ENCODE measurements at places on chromosomes 4 and X. TPM values are rescaled to one million over a fixed set of nuclear protein-coding genes. Genes with fewer than 3 reads are reported as not detected.

The GYG2 gene
- 0.08 TPM for polyA plus RNA-seq

The C4orf51 gene
- not detected for polyA plus RNA-seq

The MGARP gene
- 0.58 TPM for polyA plus RNA-seq

The TMPRSS11F gene
- polyA plus RNA-seq = 3.1 TPM

The TACR3 gene
- not detected for polyA plus RNA-seq

The PHKA2 gene
- polyA plus RNA-seq = 15.2 TPM

The SPANXA2 gene
- not detected for polyA plus RNA-seq

The RBMX2 gene
- 22.3 TPM for polyA plus RNA-seq

The AVPR2 gene
- polyA plus RNA-seq = not detected

The SLC4A4 gene
- polyA plus RNA-seq = 0.33 TPM

- DNase-seq = no peak
- H3K36me3 ChIP-seq = no peaks in the 10 kb centered on the region
- H3K27ac ChIP-seq = no peak overlapping the region
- no peak overlapping the region for H3K4me3 ChIP-seq
Observed at GRCh38 chrX:156002507-156002906, 5.0 kb downstream of the IL9R start.

- no peak overlapping the region for H3K4me3 ChIP-seq
- H3K27me3 ChIP-seq = no peaks in the 10 kb centered on the region
- peaks cover 48% of the 10 kb centered on the region for H3K4me1 ChIP-seq
Observed at GRCh38 chr4:128603081-128603480, 206.4 kb upstream of the JADE1 start.

DNA sequence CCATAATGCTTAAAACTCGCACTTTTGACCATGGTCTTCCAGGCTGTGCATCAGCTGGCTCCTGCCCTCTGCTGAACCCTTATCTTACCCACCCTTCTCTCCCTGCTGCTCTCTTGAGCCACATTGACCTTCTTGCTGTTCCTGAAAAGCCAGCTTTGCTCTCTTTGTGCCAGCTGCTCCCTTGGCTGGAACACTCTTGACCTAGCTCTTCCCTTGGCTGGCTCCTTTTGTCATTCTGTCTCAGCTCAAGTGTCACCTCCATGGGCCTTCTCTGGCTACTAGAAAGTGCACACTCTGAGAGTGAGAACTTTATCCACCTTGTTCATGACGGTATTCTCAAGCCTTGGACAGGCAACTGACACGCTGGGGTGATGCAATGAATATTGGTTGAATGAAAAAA is 112.1 kb downstream of the MGST2 start:
- H3K4me1 ChIP-seq = no peaks in the 10 kb centered on the region
- DNase-seq = no peak

DNA sequence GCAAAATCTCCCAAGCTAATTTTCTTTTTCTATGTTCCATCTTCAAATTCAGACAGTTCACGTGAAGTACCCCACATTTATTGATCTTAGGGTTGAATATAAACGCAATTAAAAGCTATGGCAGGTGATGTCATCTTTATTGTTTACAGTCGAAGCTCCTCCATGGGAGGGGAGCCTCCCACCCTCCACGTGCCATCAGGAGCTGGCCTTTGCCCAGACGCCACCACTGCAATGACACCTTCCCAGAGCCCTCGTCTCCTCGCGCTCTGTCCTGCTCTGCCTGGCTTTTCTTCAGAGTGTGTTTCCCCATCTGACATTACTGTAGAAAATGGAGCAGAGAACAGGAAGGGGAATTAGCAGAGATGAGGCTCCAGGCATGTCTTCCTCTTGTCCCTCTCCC is 18.8 kb upstream of the CYP4V2 start:
- no peak overlapping the region for H3K27ac ChIP-seq
- no peak overlapping the region for H3K4me3 ChIP-seq
- no peaks in the 10 kb centered on the region for H3K36me3 ChIP-seq
- H3K4me1 ChIP-seq = no peaks in the 10 kb centered on the region

DNA sequence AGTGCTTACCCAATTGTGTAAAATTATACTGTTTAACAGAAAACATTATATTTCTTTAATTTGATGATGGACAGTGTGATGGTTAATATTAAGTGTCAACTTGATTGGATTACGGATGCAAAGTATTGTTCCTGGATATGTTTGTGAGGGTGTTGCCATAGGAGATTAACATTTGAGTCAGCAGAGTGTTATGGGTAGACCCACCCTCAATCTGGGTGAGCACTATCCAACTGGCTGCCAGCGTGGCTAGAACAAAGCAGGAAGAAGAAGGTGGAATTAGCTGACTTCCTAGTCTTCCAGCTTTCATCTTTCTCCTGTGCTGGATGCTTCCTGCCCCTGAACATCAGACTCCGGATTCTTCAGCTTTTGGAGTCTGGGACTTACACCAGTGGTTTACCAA is 42.1 kb downstream of the HS6ST2 start:
- no peaks in the 10 kb centered on the region for H3K27me3 ChIP-seq
- no peak overlapping the region for H3K27ac ChIP-seq
- no peaks in the 10 kb centered on the region for H3K4me1 ChIP-seq
- no peak for DNase-seq
- H3K4me3 ChIP-seq = no peak overlapping the region

DNA sequence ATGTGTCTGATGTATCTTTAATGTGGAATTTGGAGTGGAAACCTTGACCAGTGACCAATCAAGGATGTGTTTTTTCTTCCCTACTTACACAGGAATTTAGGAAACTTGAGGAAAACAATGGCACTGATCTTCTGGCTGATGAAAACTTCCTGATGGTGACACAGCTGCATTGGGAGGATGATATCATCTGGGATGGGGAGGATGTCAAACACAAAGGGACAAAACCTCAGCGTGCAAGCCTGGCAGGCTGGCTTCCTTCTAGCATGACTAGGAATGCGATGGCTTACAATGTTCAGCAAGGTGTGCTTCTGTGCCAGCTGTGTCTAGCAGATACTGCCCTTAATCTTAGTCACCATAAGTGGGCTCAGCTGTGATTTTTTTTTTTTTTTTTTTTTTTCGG is 12.6 kb downstream of the TAF1 start:
- DNase-seq = no peak
- H3K27ac ChIP-seq = no peak overlapping the region
- no peak overlapping the region for H3K4me3 ChIP-seq

DNA sequence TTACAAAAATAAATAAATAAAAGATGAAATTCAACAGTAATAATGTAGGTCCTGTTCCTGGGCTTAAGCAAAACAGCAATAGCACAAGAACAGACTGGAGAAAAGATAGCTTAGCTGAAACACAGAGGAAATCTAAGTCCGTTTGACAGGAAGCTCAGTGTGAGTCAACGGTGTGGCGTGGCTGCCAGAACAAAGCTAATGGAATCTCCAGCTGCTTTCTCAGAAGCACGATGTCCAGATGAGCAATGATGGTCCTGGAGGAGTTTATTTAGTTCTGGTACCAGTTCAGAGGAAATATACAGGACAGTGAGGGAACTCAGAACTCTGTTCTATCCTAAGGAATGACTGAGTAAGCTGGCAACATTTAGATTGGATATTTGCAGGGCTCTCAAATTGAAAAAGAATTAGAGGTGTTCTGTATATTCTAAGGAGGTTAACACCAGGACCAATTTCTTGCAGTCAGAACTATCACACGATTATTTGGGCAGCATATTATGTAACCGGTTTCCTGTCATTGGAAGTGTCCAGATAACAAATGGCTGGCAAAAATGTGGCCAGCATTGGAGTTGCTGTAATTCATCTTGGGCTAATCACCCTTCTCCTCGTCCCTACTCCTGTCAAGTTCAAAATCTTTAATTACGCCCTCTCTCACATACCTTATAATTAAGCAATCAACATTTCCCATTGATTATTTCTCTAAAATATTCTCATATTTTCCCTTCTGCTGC is 12.7 kb downstream of the GAB3 start:
- H3K27me3 ChIP-seq = no peaks in the 10 kb centered on the region
- no peaks in the 10 kb centered on the region for H3K36me3 ChIP-seq
- H3K4me3 ChIP-seq = no peak overlapping the region
- no peak overlapping the region for H3K27ac ChIP-seq

DNA sequence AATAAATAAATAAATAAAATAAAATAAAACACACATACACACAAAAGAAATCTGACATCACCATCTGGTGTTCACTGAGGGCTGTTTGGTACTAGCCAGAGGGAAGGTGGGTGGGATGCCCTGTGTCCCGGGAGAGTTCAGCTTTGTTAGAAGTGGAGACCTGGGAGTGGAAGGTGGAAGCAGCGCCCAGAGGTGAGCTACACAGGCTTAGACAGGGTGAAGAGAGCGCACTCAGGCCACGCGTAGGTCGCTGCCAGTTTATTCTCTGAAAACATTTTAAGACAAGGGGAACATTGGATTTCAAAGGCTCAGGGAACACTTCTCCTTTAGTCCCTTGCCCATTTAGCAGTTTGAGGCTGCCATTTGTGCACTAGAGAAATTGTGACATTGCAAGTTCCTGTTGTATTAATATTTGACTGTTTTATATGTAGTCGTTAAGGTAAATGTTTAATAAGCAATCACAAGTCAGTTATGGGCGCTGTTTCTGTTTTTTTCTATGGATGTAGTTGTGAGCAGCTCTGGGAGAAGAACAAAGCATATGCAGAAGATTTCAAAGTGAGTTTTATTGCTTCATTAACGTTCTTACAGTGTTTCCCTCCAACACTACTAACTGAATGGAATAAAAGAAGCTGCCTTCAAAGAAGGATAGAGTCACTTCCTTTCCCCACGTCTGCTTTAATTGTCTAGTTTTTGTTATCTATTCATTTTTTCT is 405.5 kb upstream of the NR3C2 start:
- H3K36me3 ChIP-seq = no peaks in the 10 kb centered on the region
- H3K27me3 ChIP-seq = no peaks in the 10 kb centered on the region
- no peak overlapping the region for H3K27ac ChIP-seq
- H3K4me1 ChIP-seq = peaks cover 5% of the 10 kb centered on the region
- H3K4me3 ChIP-seq = no peak overlapping the region

DNA sequence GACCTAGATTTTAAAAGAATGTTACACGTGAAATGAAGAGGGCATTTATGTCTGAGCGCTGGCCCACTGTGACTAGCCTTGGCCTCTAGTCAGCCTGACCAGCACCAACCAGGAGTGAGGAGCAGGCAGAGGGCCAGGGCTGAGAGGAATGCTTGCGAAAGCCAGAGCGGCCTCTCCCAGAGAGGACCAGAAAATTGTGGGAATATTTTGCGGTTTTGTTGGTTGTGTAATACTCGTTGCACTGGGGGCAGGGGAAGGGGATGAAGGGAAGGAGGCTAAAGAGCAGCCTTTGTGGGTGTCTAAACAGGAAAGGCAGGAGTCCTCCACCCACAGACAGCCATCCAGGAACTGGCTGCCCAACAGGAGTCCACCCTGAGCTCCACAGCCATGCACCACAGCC is 3.8 kb downstream of the GABRE start:
- no peak overlapping the region for H3K4me3 ChIP-seq
- H3K36me3 ChIP-seq = peaks cover 8% of the 10 kb centered on the region
- DNase-seq = no peak
- H3K27me3 ChIP-seq = no peaks in the 10 kb centered on the region
- H3K4me1 ChIP-seq = peaks cover 12% of the 10 kb centered on the region
- no peak overlapping the region for H3K27ac ChIP-seq

- no peaks in the 10 kb centered on the region for H3K36me3 ChIP-seq
- peaks cover 38% of the 10 kb centered on the region for H3K4me1 ChIP-seq
- H3K27me3 ChIP-seq = no peaks in the 10 kb centered on the region
- DNase-seq = no peak
- peak overlapping the region; percentile 67 for H3K27ac ChIP-seq
Observed at GRCh38 chr4:76011700-76012387, 4.5 kb upstream of the CXCL9 start.

- H3K27ac ChIP-seq = no peak overlapping the region
- H3K4me3 ChIP-seq = no peak overlapping the region
- no peaks in the 10 kb centered on the region for H3K36me3 ChIP-seq
Observed at GRCh38 chr4:1404573-1405253, 1.5 kb downstream of the NKX1-1 start.

GRCh38 chr4:83974111-83974780 is 438.3 kb downstream of the GPAT3 start:
- peak overlapping the region; percentile 39 for H3K27ac ChIP-seq
- no peaks in the 10 kb centered on the region for H3K36me3 ChIP-seq
- DNase-seq = no peak
- H3K27me3 ChIP-seq = no peaks in the 10 kb centered on the region

DNA sequence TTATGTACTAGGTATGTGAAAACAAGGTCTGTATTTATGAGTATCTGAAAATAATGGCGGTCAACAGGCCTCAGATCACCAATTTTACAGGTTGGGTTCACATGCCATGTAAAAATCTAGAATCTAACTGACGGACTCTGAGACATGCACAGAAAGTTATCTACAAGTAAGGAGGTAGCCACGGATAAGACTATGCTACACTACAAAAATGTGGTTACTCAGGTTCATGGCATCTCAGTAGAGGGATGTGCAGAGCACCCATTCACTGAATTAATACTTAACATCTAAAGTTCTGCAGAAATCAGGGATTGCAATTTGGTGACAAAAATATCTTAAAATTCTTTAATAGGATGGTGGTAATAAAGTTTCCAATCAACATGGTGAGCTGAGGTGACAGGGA is 155.9 kb downstream of the APBB2 start:
- H3K27me3 ChIP-seq = no peaks in the 10 kb centered on the region
- H3K4me1 ChIP-seq = no peaks in the 10 kb centered on the region
- H3K27ac ChIP-seq = no peak overlapping the region
- no peak overlapping the region for H3K4me3 ChIP-seq

GRCh38 chr4:24537025-24537424 is 47.3 kb downstream of the DHX15 start:
- peaks cover 6% of the 10 kb centered on the region for H3K36me3 ChIP-seq
- DNase-seq = no peak
- no peak overlapping the region for H3K4me3 ChIP-seq
- H3K27ac ChIP-seq = no peak overlapping the region
- H3K27me3 ChIP-seq = no peaks in the 10 kb centered on the region

- H3K4me3 ChIP-seq = no peak overlapping the region
- H3K4me1 ChIP-seq = peaks cover 4% of the 10 kb centered on the region
- DNase-seq = no peak
- no peaks in the 10 kb centered on the region for H3K36me3 ChIP-seq
Observed at GRCh38 chr4:186931519-186931918, 207.9 kb upstream of the FAT1 start.

GRCh38 chr4:30866346-30866745 is 146.2 kb downstream of the PCDH7 start:
- H3K4me1 ChIP-seq = peaks cover 34% of the 10 kb centered on the region
- no peaks in the 10 kb centered on the region for H3K36me3 ChIP-seq
- DNase-seq = no peak
- no peaks in the 10 kb centered on the region for H3K27me3 ChIP-seq

GRCh38 chrX:149829751-149830191 is 48.0 kb downstream of the MAGEA9 start:
- no peaks in the 10 kb centered on the region for H3K27me3 ChIP-seq
- peak; percentile 54 for DNase-seq
- H3K4me3 ChIP-seq = peak overlapping the region; percentile 15
- peaks cover 2% of the 10 kb centered on the region for H3K4me1 ChIP-seq
- H3K36me3 ChIP-seq = no peaks in the 10 kb centered on the region

- H3K27ac ChIP-seq = no peak overlapping the region
- H3K4me3 ChIP-seq = no peak overlapping the region
- no peaks in the 10 kb centered on the region for H3K36me3 ChIP-seq
Observed at GRCh38 chr4:169758401-169758962, 738 bp upstream of the HPF1 start.

- H3K27ac ChIP-seq = no peak overlapping the region
- DNase-seq = no peak
- no peak overlapping the region for H3K4me3 ChIP-seq
- H3K4me1 ChIP-seq = peaks cover 39% of the 10 kb centered on the region
- no peaks in the 10 kb centered on the region for H3K27me3 ChIP-seq
Observed at GRCh38 chr4:40288566-40288965, 46.6 kb upstream of the CHRNA9 start.

GRCh38 chr4:153799694-153800074 is 10.8 kb upstream of the SFRP2 start:
- H3K36me3 ChIP-seq = no peaks in the 10 kb centered on the region
- DNase-seq = no peak
- H3K27ac ChIP-seq = no peak overlapping the region

All from keratinocyte (primary cell).